EH (cell line): ENCODE measurements at places on chromosomes 7 and 10.
A peak's percentile ranks its signal among the peaks of the same experiment; 100 is the strongest.

DNA sequence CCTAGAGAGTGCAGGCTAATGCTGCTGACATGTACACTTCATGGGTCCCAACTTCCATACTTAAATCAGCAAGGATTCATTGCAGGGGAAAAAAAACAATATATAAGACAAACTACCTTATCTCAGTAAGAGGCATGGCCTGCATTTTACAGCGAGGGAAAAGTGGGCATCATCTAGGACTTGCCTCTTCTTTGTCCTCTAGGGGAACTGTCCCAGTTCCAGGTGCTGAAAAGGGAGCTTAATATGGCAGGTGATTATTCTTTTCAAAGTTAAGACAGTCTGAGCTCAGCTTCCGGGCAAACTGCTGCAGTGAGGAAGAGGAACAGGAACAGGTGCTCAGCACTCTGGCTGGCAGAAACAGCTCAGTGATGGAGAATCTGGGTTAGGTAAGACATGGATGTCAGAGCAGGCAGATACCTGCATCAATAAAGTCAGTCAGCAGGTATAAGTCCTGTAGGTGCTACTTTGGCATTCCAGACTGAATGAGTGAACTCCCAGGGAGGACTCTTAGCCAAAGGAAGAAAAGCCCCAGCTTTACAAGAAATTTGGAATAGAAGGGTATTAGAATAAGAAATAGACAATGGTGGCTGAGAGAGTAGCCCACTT is 147.2 kb downstream of the TMEM178B start:
- no peak for DNase-seq

DNA sequence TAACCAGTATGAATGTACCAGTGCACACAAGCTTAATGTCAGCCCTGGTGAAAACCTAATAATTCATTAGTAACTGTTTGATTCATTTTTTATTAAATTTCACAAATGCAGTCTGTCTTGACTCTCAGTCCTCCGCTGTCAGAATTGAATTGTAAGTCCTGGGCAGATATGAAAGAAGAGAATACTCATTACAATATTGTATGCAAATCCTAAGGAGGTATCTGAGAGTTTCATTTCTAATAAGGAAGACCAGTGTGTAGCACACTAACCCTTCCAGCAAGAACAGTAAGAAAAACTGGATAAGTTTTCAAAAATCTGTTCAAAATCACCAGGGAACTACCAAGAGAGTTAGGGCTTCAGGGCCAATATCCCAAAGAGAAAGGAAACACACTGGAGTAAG is 652.1 kb downstream of the SUGCT start:
- DNase-seq: no peak

GRCh38 chr10:132648072-132648850 is 110.7 kb downstream of the INPP5A start:
- no peak for DNase-seq

DNA sequence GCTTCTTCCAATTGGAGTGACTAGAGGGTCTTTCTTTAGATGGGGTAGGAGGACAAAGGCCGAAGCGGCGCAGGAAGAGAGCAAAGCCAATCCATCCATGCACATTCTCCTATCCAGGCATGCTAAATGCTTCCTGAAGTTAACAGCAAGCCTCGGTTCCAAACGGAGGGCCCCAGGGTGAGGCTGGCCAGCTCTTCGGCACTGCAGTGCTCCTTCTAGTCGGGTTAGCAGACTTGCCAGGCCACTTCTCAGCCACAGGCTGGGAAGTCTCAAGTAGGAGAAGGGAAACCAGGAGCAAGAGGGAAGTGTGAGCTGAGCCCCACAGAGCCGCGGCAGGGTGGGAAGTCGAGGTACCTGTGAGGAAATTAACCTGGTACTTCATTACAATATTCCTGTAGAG is 253.8 kb upstream of the INHBA start:
- DNase-seq: no peak

- peak; percentile 100 for DNase-seq
These were observed 32.8 kb downstream of the IL15RA start for GRCh38 chr10:5944389-5945189.

DNA sequence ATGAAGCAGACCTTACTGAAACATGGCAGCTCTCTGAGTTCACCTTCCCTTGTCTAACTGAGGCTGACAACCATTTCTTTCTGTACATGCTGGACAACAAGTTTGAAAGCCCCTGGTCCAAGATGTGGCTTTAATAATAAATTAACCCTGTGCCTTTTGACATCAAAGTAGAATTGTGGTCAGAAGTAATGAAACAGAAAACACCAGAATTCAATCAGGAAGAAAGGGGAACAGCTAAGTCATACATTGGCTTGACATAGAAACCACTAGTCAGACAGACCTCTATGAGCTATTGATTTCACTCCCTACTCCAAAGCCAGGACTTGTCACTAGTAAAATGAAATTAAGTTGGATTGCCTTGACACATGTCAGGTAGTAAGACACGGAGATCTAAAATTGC is 175.2 kb upstream of the ASAH2 start:
- no peak for DNase-seq

DNA sequence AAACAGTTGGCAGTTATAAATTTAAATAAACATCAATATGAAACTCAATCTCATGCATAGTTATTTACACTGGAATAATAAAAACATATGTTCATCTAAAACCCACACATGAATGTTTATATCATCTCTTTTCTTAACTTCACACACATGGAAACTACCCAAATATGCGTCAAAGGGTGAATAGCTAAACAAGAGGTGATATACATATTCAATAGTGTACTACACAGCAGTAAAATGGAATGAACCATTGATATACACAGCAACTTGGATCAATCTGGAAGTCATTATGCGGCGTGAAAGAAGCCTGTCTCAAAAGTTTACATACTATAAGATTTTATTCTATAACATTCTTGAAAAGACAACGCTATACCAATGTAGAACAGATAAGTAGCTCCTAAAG is 282.5 kb upstream of the POM121L12 start:
- no peak for DNase-seq

GRCh38 chr10:15865304-15865703 is 5.0 kb upstream of the MINDY3 start:
- no peak for DNase-seq

DNA sequence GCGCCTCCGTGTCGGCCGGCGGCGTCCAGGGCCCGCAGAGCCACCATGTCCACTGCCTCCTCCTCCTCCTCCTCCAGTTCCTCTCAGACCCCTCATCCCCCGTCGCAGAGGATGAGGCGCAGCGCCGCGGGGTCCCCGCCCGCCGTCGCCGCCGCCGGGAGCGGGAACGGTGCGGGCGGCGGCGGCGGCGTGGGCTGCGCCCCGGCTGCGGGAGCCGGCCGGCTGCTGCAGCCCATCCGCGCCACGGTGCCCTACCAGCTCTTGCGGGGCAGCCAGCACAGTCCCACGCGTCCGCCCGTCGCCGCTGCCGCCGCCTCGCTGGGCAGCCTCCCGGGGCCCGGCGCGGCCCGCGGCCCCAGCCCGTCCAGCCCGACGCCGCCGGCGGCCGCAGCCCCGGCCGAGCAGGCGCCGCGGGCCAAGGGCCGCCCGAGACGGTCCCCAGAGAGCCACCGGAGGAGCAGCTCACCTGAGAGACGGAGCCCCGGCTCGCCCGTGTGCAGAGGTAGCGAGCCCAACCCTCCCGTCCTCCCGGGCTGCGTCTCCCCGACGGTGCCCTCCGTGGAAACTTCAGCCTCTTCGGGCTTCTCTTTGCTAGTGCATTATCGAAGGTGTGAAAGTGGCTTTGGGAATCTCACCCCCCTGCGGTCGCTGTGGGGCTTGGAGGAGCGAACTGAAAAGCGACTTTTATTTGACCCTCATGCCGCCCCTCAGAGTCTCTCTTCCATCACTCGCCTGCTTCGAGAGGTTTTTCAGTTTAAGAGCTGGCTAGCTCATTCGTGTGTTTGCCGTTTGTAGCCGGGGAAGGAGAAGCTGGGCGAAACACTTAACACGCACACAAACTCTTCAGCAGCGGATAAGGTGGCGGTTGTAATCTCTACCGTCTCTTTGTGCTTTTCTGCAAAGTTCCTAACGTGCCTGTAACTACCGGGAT is 975 bp downstream of the GLCCI1 start:
- peak; percentile 57 for DNase-seq

DNA sequence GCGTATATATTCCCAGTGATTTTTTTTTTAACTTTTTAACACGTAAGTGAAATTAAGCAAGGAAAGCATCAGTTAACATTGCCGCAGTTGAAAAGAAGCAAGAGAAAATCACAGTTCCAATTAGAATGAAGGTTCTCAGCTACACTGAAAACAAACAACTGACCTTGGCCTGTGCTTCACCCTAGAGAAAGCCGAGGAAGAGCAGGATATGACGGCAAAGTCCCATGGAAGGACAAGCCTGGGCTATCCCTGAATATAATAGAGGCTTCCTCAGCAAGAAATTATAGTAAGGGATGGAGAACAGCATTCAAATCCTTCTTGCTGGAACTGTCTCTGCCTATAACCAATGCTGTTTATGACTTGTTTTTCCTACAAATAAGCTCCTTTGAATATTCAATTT is 83.0 kb upstream of the INHBA start:
- no peak for DNase-seq

DNA sequence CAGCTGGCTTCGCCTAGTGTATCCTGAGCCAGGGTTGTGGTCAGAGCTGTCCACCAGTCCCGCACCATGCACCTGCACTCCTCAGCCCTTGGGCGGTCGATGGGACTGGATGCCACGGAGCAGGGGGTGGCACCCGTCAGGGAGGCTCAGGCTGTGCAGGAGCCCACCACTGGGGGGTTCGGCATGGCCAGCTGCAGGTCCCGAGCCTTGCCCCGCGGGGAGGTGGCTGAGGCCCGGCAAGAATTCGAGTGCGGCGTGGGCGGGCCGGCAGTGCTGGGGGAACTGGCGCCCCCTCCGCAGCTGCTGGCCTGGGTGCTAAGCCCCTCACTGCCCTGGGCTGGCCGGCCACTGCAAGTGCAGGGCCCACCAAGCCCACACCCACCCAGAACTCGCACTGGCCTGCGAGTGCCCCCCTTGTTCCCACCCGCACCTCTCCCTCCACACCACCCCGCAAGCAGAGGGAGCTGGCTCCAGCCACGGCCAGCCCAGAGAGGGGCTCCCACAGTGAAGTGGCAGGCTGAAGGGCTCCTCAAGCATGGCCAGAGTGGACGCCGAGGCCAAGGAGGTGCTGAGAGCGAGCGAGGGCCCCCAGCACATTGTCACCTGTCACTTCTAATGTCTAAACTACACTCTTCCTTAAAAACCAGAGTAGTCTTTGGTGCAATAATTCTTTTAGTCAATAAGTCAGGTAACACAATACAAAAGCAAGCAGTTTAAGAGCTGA is 11.0 kb downstream of the FAM25A start:
- DNase-seq: no peak

DNA sequence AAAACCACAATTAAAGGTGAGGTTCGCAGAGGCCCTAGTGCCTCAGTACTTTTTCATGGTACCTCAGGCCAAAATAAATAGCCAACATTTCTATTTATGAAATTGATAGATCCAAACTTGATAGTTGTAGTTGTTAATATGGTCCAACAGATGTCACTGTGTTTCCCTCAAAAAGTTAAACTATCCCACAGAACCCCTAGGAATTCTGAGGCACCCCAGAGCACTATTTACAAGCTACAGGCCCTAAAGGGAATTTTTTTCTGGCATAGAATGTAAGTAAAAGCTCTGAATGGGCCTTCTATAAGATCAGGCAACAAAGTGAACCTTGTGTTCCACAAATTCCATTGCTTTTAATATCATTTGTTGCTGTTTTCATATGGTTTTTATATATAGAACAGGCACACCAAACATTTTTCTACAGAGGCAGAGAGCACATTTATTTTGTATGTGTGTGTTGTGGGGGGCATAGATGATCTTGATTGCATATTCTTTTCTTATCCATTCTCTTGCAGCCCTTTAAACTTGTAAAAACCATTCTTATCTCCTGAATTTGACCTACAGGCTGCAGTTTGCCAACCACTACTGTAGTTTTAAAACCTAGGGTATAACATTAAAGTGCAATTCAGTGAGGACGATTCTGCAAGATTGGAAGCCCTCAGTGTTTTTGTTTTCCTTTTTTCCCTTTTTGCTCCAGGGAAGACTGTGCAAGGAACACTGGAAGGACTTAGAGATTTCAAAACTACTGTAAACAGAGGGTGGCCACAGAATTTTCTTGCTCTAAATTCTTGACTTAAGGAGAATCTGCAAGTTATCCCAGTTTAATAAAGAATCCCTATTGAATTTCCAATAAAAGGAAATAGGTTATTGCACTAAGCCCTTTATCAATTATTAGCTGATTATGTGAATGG is 3.5 kb upstream of the ARL4A start:
- peak; percentile 33 for DNase-seq

DNA sequence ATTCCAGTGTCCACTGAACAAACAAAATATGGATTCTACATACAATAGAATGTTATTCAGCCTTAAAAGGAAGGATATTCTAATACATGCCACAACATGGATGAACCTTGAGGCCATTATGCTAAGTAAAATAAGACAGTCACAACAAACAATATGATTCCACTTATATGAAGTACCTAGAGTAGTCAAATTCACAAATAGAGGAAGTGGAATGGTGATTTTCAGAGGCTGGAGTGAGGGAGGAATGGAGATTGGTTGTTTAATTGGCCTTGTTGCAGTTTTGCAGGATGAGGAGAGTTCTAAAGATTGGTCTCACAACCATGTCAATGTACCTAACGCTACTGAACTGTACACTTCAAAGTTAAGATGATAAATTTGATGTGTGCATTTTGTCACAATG is 119.6 kb downstream of the CHN2 start:
- DNase-seq: no peak
